Stimulated activated naive CD4-positive, alpha-beta T cell (primary cell): ENCODE measurements at places on chromosomes 2 and 18.

DNA sequence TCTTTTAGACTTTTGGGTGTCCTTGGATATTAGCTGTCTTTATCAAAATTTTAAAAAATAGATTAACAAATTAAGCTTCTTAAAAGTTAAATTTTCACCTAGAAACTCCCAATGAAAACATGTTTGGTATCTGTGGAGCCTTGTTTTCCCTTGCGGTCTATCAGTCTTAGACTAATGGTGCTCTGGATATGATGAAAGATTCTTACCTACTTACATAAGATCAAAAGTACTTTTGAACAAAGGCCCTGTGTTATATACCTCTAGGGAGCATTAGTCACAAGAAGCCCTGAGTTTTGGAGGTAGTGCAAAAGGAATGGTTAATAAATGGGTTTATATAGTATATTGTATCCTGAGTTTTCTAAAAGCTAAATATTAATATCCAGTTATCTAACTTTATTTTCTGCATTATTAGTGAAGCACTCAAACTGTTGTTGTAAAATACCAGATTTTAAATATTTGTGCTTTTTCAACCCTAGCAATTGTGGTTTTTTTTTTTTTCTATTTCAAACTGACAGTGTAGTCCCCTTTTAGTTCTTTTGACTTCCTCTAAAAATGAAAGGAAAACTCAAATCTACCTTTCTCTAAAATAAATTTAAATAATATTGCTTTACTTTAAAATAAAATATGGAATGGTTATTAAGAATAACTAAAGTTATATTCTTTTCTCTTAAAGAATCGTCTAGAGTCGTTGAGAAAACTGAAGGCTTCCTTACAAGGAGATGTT, 18.1 kb downstream of the NDC80 start:
- no peak for DNase-seq

DNA sequence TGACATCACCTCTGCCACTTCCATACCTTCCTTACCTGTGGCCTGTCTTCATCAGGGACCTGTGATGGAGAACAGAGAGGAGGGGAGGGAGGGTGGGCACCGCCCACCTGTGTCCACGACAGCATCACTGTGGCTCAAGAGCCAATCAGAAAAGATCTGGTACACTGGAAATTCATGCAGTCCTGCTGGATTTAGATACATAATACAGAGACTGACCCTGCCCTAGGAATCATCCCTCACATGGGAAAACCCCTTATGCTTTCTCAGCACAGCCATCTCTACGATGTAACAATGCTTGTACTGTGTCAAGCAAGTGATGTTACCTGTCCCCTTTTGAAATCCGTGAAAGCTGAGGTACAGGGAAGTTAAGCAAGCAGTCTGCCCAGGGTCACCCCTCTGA, 145.6 kb upstream of the EPAS1 start:
- no peak for DNase-seq

DNA sequence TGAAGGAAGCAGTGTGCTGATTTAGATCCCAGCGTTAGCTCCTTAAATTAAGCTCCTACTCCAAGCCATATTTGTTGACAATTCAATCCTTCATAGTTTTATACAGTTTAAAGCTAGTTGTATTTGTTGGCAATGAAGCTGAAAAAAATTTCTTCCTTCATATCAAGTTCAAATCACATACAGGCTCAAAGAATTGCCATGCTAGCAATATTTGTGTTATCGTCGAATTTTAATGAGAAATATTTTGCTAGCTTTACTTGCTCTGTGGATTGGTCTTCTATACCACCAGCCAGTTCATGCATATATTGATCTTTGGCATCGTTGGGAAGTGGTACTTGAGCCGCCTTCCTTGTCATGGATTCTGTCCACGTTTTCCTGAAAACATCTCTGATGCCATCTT, 204.6 kb upstream of the HDAC4 start:
- no peak for DNase-seq

- no peak for DNase-seq
Observed at GRCh38 chr2:78676921-78677696, 348.4 kb upstream of the REG3G start.

DNA sequence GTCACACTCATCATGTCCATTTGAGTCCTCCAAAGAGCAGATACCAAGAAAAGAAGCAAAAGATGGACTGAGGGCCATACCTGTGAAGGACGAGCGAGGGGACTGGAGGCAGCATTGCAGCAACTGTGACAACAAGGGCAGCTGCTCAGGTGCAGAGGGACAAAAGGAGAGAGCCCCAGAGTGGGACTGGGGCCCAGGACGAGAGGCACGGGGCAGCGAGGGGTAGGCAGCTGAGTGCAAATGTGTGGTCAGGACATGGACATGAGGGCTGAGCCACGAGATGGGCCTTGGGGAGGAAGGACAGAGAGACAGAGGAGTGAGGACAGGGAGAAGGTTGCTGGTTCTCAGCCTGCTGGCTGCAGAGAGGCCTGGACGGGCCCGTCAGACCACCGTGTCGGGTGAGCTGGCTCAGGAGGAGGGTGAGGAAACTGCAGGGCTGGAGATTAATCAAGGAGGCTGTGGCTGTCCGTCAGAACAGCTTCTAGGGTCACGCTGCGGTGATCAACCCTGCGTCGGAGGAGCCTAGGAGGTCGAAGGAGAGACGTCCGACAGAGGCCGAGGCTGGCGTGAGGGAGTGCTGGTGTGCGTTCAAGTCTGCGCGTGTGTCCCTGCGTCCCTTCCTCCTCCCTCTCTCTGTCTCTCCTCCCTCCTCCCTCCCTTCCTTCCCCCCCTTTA, 206.8 kb upstream of the HDAC4 start:
- no peak for DNase-seq

DNA sequence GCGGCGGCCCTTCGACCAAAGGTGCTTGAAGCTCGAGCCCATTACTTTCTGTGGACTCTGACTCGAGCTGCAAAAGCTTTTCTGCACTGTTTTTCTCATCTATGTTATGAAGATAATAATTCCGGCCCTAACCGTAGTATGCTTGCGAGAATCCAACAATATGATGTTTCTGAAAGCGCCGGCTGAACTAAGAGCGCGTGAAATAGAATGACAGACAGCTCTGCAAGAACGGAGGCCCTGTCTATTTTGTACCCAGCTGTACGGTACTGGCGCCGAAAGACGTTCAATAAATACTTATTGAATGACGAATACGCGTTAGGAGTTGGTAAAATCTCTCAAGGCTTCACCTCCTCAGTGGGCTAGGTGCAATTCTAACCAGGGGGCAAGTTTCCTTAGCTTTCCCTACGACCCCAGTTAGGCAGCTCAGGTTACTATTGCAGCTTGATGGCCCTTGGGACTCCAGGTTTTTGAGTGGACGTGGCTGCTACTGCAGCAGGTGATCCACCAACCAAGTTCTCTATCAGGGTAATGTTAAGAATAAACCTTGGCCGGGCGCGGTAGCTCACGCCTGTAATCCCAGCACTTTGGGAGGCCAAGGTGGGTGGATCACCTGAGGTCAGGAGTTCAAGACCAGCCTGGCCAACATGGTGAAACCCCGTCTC, 570 bp downstream of the SCRN3 start:
- no peak for DNase-seq

- DNase-seq, result no peak
Observed at GRCh38 chr2:236679884-236680860, 110.5 kb downstream of the ACKR3 start.

- no peak for DNase-seq
Observed at GRCh38 chr2:165594935-165595255, 125.4 kb downstream of the CSRNP3 start.

GRCh38 chr2:26730549-26731344, 33.3 kb upstream of the SLC35F6 start:
- DNase-seq, result no peak

DNA sequence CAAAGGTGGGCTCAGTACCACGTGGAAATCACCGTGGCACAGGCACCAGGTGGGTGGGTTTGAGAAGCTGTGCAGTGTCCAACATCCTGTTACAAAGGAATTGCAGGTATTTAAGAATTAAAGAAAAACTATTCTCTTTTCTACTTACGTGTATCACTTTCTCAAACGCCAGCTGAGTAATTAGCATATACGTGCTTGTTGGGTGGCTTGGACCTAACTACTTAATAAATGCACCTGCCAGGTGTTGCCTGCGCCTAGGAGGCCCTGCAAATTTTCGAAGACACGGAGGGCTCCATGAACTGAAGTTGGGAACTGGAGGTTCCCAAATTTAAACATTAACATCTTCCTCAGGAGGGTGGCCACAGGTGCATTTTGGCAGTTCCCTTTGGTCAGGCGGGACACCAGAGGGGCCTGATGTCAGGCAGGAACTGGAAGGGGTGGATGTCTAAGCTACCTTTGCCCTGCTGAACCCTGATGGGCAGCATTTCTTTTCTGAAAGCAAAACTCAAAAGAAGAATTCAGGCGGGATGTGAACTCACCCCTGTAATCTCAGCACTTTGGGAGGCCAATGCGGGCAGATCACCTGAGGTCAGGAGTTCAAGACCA, 84.8 kb downstream of the HS6ST1 start:
- DNase-seq, result no peak

- no peak for DNase-seq
Observed at GRCh38 chr2:158953926-158954763, 14.3 kb upstream of the TANC1 start.

- no peak for DNase-seq
Observed at GRCh38 chr2:160221391-160222276, 21.6 kb upstream of the ITGB6 start.

DNA sequence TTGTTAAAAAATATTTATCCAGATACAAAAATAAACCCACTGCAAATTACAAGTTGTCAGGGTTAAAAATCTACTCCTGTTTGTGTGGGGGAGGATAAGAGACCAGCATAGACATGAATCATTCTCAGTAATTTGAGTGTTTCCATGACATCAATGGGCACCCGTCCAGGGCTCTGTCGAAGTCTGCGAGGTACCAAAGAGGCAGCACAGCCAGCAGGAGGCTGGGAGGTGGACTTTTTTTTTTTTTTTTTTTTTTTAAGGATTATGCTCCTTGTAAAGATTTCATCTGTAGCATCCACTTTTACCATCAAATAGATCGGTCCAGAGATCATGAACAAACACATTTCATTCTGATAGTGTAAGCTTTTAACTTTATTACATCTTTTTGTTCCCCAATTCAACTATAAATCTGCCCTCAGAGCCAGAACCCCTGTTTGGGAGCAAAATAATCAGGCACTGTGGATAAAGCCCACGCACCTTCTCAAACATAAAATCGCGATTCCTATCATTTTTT, 182.0 kb downstream of the TCF4 start:
- no peak for DNase-seq

DNA sequence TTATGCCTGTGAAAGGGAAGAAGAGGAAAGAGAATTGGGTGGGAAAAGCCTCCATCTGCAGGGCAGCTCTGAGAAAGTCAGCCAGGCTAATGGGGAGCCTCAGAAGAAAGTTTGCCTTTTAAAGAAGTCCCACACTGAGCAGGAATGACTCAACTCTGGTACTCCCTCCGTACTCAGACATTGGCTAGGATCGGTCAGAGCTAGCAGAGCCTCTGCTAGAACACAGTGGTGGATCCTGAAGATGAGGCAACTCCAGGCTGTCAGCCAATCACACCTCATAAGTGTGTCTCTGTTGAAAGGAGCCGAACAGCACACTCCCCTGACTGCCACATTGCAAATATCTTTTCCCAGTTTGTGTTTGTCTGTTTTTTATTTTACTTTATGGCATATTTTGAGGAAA, 96.9 kb downstream of the HNRNPLL start:
- no peak for DNase-seq

- peak; percentile 72 for DNase-seq
Observed at GRCh38 chr2:180980106-180980942, at the start of gene UBE2E3. UBE2E3 (plus strand) TSS chr2:180980605; CDS start chr2:180982043, 1,438 bp downstream.

GRCh38 chr2:168401771-168402170, 54.3 kb upstream of the CERS6 start:
- no peak for DNase-seq

- no peak for DNase-seq
Observed at GRCh38 chr18:4806331-4806730, 351.2 kb upstream of the DLGAP1 start.
